Fibroblast of the aortic adventitia (primary cell): ENCODE measurements at places on chromosomes 3 and 15. TPM values are rescaled to one million over a fixed set of nuclear protein-coding genes. Genes with fewer than 3 reads are reported as not detected.

FGF12 gene
- total RNA-seq = 0.08 and 0.36 TPM in 2 replicates

FBN1 gene
- total RNA-seq = 984 and 4,431 TPM in 2 replicates

A4GNT gene
- not detected in 2 replicates for total RNA-seq

C3orf33 gene
- 2.8 and 5.7 TPM in 2 replicates for total RNA-seq
